CD14-positive monocyte (primary cell): ENCODE measurements at places on chromosomes 13 and 19.

DNA sequence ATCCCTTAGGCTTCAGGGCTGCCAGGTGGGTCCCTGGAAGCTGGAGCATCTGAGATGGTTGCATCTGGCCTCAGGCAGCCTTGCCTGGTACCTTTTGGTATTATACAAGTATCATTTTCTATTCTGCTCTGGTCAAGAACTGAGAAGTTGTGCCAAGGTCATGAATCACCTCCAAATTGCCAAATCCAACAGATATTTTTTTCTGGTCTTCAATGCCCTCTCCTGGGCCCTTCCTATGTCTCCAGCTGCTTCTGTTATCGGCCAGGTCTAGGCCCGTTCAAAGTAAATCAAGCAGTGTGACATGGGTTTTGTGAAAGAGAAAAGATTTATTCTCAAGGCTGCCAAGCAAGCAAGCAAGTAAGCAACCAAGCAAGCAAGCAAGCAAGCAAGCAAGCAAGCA, 271.1 kb upstream of the MAB21L1 start:
- no peak for DNase-seq

GRCh38 chr13:75647126-75647784, 11.1 kb downstream of the LMO7 start:
- no peak for DNase-seq

DNA sequence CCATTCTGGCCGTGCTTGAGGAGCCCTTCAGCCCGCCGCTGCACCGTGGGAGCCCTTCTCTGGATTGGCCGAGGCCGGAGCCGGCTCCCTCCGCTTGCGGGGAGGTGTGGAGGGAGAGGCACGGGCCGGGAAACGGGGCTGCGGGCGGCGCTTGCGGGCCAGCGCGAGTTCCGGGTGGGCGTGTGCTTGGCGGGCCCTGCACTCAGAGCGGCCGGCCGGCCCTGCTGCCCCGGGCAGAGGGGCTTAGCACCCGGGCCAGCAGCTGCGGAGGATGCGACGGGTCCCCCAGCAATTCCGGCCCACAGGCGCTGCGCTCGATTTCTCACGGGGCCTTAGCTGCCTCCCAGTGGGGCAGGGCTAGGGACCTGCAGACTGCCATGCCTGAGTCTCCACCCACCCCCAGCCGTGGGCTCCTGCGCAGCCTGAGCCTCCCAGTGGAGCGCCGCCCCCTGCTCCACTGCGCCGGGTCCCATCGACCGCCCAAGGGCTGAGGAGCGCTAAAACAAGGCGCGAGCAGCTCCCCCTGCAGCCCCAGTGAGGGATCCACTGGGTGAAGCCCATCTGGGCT, 76.5 kb downstream of the PCDH20 start:
- DNase-seq = no peak

DNA sequence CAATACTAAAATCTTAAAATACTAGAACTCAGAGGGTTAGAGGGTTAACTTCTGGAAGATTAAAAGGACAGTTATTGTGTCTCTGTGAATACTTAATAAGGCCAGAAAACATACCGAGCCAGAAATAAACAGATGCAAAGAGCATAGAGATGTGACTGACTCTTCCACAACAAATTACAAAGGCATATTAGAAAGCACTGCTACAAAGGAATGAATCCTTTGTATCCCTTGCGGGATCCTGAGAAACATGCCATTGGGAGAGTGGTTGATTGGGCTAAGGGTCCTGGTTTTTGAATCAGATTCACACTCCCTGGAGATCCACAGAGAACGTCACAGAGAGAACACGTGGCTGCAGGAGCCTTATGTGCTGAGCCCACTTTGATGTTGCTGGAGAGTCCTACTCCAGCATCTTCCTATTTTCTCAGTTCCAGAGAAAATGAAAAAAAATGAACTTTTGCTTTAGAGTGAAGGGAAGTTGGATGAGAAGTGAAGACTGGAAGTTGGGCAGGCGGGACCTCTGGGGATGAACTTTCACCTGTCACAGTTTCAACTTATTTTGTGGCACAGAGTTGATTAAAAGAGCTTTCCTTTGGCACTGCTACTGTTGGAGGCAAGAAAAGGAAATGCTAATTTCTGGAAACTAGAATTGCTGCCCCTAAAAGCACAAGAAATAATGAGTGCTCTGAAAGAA, 309.9 kb downstream of the DCT start:
- DNase-seq = no peak

GRCh38 chr19:47215581-47215980, 15.4 kb downstream of the BBC3 start:
- DNase-seq = no peak

- no peak for DNase-seq
These were observed 37.3 kb downstream of the KL start for GRCh38 chr13:33053397-33054066.

DNA sequence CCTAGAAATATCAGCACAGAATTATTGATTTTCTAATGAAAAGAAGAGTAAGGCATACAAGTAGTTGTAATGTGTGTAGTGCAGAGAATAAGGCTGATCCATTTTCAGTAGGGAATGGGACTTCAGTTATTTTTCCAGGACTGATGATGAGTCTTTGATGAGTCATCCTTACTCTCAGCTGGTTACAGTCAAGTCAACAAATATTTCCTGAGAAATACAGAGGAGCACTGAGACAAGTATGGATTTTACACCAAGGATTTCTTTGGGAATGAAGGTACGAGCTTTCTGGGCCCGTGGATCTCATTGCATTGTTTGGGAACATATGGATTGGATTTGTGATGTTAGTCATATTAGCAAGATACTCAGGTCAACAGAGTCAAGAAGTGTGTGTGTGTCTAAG, 502.7 kb downstream of the FGF9 start:
- no peak for DNase-seq

- DNase-seq = peak; percentile 63
These were observed 109.8 kb downstream of the CACNA1A start for GRCh38 chr19:13396250-13397080.

DNA sequence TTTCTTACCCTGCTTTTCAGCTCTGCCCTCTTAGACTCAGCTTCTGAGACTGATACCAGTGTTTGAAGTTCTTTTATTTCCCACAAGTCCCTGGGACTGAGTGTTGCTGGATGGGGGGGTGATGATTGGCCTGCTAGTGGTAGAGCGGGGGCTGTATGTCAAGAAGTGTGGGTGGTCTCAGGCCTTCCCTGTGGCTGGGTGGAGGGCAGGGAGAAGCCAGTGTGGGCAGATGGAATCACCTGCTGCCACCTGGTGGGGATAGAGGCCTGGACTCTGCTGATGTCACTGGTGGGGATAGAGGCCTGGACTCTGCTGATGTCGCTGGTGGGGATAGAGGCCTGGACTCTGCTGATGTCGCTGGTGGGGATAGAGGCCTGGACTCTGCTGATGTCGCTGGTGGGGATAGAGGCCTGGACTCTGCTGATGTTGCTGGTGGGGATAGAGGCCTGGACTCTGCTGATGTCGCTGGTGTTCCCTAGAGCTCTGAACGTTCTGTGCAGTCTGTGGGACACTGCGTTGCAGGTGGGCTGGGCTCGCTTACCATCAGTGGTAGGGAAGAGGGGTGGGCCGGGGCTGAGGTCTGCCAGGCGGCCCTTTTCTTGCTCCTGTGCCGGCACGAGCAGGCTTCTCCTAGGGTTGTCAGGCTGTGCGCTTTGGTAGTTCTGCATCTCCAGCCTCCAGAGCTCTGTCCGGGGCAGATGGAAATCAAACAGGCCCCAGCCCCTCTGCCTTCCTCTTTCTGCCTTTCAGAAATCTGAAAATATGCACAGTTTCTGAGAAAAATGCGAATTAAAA, 101.3 kb downstream of the ARHGEF7 start:
- no peak for DNase-seq

GRCh38 chr13:51249770-51250741, 27.9 kb downstream of the FAM124A start:
- no peak for DNase-seq

DNA sequence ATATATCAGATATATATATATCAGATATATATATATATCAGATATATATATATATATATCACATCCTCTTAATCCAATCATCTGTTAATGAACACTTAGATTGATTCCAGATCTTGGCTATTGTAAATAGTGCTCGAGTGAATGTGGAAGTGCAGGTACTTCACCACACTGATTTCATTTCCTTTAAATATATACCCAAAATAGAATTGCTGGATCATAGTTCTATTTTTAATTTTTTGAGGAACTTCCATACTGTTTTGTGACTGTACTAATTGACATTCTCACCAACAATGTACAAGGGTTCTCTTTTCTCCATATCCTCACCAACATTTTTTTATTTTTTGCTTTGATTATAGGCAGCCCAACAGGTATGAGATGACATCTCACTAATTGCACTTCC, 277.5 kb downstream of the NHLRC3 start:
- no peak for DNase-seq

DNA sequence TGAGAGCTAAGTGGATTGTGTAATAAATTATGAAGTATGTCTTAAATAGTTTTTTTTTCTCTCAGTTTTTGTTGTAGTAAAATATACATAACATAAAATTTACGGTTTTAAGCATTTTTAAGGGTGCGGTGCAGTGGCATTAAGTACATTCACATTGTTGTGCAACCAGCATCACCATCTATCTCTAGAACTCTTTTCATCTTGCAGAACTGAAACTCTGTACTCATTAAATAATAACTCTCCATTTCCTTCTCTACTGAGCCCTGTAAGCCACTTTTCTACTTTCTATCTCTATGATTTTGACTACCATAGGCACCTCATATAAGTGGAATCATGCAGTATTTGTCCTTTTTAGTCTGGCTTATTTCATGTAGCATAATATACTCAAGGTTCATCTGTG, 87.1 kb downstream of the GJA3 start:
- peak; percentile 57 for DNase-seq

GRCh38 chr13:52125547-52125946, 3.3 kb downstream of the NEK5 start:
- DNase-seq = no peak
